Activated CD4-positive, CD25-positive, alpha-beta regulatory T cell treated with anti-CD3 and anti-CD28 coated beads, Interleukin-2, amount 50 U/mL, for 72 hours (primary cell): ENCODE measurements at places on chromosomes 11 and 22.

DNA sequence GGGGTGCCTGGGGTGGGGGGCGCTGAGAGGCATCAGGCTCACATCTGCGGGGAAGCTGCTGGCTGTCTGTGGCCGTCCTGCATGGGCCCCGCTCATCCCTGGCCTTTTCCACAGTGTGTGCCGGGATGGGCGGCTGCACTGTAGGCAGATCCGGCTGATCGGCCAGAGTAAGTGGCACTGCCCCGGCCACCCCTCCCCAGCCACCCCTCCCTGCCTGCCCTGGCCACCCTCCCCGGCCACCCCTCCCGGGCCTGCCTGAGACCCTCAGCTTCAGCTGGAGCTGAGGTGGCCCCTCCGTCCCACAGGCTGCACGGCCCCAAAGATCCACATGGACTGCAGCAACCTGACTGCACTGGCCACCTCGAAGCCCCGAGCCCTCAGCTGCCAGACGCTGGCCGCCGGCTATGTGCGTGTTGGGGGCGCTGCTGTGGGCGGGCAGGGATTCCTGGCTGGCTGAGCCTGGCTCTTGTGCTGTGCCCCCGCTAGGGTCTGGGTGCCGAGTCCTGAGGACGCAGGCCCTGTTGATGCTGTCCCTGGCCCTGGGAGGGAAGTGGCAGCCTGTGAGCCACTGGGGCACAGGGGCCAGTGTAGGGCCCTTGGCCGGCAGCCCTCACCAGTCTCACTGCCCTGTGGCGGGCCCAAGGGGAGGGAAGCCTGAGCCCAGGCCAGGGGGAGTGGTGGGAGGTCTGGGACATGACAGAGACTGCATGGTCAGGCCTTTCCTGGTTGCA is 10.9 kb downstream of the MUC2 start:
- DNase-seq = peak; percentile 21

GRCh38 chr11:35135222-35135621 is 3.7 kb upstream of the CD44 start:
- DNase-seq = no peak

DNA sequence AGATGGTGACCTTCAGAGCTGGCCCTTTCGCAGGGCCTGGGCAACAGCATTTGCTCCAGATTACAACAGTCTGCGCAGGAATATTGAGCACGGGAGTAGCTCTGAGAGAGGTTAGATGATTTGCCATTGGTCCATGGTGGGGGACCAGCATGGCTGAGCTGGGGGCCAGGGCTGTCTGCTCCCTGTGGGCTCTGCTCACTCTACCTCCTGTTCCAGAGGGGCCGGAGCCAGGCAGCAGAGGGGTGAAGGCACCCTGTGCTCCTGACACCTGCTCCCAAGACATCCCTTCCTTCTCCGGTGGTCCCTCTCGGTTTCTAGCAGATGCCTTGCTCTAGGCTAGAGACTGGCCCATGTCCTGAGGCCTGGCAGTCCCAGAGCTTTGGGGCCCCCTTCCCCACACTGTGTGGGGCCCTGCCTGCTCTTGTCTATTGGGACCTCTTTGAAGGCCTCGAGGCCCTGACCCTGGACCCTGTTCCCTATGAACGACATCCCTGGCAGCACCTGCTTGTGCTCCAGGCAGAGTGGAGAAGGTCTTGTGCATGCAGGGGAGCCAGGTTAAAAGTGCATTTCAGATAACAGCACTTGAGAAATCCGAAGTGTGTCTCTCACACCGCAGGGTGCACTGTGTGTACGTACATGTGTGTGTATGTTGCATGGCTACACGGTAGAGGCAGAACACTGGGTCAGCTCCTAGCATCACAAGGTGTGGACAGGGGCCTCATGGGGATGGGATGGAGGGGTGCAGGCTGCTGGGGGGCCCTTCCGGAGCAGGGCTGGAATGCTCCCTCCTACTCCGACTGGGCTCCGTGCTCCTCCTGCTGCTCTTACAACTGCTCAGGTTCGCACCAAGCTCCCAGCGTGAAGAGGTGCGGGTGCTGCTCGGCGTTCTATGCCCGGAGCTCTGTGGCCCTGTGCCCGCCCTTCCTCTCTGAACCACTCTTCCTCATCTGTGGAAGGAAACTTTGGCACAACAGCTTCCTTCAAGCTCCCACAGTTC is 123.3 kb upstream of the B3GAT1 start:
- DNase-seq = no peak

- DNase-seq = no peak
Observed at GRCh38 chr22:40818192-40818746, 877 bp downstream of the SLC25A17 start.

DNA sequence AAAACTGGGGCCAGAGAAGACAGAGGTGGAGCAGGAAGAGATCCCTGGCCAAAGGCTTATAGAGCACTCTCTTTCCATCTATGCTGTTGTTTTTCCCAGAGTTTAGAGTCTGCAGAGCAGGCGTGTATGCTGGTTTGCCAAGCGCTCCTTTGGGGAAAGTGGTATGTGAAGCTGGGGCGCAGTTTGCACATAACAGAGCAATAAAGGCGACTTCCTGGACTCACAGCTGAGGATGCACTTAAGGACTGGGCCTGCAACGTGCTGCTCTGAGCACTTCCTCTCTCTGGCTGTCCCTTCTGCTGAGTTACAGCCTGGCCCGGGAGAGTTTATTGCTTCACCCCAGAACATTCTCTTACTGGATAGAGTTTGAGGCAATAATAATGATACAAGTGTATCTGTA is 41.7 kb downstream of the THAP12 start:
- no peak for DNase-seq

- no peak for DNase-seq
Observed at GRCh38 chr22:25153961-25154666, 45.5 kb upstream of the CRYBB3 start.

DNA sequence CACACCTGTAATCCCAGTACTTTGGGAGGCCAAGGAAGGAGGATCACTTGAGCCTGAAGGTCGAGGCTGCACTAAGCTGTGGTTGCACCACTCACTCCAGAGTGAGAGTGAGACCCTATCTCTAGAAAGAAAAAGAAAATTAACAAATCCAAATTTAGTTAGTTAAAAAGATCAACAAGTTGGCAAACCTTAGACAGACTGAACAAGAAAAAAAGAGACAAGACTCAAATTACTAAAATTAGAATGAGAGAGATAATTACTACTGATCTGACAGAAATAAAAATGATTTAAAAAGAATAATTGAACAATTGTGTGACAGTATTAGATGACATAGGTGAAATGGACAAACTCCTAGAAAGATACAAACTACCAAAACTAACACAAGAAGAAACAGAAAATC is 13.6 kb downstream of the CHEK2 start:
- DNase-seq = no peak

GRCh38 chr22:22954656-22955055 is 67.0 kb downstream of the IGLL5 start:
- no peak for DNase-seq

- DNase-seq = no peak
Observed at GRCh38 chr11:59801981-59802638, 8.5 kb downstream of the MRPL16 start.

DNA sequence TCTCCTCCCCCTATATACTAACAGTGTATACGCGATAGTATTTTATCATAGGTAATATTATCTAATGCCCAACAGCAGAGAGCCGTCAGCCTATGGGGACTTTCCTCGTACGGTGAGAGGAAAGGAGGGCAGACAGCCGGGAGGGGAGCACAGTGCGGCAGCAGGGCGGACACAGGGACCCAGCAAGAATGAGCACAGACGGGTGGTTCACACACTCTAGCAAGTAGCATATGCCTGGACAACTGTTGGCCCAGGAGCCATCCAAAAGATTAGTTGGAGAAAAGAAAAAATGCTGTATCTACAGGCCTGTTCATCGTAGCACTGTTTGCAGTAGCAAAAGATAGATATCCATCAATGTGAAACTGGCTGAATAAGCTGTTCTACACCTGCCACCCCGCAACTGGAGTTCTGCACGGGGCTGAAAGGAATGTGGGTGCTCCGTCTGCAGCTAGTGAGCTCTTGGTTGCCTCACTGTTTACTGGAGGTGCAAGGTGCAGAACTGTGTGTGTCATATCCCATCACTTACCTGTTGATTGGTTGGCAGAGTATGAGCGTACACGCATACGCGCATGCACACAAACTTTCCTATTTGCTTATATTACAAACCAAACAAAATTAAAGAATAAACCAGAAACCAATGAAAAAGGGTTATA is 324.3 kb downstream of the TBC1D22A start:
- no peak for DNase-seq

GRCh38 chr22:35986088-35986487 is 42.5 kb downstream of the RBFOX2 start:
- no peak for DNase-seq

- DNase-seq = no peak
Observed at GRCh38 chr11:74208507-74208906, 37.4 kb downstream of the PPME1 start.

- DNase-seq = no peak
Observed at GRCh38 chr11:1906181-1906580, 13.3 kb upstream of the TNNT3 start.

DNA sequence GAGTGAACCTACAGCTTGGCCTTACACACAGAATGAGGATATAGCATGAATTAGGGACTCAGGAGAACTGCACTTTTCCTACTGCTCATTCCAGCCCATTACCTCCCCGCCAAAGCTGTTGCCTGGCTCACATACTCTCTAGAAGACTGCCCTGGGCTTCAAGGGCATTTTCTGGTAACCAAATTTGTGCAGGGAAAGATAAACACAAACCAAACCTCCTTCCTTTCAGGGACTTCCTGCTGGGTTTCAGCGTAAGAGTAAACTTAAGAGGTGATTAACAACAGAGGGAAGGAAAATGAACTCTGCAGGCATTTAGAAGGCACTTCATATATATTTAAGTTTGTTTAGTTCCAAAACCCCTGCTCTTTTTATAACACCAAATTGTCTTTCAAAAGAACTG is 194.9 kb downstream of the SWAP70 start:
- no peak for DNase-seq

DNA sequence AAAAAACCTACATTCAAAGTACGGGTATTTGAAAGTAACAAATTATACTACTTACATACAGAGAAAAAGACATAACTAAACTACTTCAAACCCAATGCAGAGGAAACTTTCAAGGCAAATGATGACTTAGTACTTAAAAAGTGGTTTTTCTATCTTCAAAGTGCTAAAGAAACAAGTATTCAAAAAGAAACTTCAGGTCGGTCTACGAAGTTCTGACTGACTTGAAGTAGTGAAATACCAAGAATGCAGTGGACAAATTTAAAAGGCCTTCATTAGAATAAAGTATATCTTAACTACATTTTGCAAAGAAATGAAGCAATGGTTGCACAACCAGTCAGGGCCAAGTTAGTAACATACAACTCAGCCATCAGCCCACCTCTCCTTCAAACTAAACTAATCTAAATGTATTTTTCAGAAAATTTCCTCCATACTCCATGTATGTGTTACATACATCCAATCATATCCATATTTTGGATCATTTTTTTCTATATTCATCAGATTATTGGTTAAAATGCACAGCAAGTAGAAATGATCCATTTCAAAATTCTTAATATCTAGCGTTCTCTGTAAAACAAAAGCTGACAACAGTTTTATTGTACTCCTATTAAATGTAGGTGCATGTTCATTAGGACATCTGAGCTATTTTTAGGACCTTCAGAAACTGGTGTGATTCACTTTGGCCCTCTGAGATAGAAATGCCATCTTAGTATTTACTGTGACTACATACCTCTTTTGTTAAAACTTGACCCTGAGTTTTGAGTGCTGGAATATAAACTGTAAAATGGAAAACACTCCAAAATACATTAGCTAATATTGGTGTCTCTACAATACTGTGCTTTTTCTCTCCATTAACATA is 49.9 kb downstream of the BIRC2 start:
- no peak for DNase-seq
